Coronary artery (tissue), 2 donors: ENCODE measurements at places on chromosomes 1 and 21.
A peak's percentile ranks its signal among the peaks of the same experiment; 100 is the strongest.

DNA sequence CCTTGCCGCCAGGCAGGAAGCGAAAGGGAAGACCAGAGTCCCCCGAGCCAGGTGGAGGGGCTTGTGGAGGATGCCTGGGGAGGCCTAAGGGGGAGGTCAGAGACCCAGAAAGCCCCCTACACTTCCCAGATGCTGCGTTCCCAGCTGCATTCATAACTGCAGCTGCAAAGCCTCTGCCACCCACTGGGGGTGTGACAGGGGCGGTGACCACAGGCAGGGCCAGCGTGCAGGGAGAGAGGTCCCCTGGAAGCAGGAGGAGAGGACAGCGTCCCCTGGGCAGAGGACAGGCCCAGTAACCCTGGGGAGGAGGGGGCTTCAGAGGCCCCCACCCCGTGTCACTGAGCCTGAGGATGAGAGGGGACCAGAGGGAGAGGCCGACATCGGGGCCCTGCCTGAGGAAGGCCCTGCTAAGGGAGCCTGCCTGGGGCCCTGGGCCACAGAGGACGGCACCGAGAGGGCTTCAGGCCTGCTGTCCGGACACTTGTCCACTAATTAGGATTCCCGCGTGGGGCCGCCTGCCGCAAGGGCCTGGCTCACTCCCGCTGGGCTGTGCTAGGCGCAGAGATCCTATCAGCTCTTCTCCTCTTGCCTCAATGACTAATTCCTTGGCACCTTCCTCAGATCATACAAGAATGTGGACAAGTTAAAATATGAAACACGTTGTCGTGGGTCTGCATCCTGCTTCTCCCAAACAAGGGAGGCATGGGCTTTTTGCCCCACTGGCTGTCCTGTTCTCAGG, 49.1 kb upstream of the CCDC27 start:
- no peak for DNase-seq

GRCh38 chr1:215794156-215794555, 227.1 kb downstream of the KCTD3 start:
- DNase-seq = no peak

- DNase-seq = no peak
Observed at GRCh38 chr1:55870106-55870505, 654.9 kb upstream of the USP24 start.

DNA sequence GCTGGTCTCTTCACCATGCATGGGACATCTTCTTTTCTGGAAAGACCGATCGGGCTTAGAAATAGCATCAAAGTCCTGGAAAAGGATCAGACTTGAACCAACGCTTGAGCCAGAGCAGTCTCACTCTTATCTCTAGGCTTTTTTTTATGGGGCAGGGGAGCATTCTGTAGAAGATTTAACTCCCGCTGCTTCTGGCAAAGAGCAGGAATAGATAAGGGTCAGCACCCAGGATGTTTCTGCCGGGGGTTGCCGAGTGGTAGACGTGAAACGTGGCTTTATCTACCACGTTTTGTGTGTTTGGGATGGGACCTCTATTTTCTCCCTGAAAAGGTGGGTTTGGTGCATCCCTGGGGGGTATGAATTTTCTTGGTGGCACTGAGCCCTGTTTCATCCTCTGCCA, 18.8 kb downstream of the SPSB1 start:
- no peak for DNase-seq

DNA sequence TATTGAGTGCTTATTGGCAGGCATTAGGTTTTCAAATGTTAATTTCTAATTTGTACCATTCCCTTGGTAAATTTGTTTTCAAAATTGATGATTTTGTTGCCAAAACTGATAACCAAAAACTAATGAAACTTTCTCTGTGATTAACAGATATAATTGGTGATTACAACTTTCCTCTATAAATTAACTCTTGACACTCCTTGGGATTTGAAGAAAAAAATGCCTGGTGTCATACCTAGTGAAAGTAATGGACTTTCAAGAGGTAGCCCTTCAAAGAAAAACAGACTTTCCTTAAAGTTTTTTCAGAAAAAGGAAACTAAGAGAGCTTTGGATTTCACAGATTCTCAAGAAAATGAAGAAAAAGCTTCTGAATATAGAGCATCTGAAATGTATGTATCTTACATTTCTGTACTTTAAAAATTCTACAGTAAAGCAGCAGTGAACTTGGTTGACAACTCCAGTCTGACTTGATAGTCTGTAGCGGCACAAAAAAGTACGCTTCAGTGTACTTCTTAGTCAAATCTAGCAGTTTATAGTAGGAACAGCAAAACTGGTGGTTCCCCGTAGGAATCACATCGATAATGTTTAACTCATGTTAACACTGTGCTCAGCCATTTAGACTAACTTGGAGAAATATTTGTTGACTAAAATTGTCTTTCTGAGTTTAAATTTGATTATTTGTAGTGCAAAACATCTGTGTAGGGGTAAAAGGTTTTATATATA, 3.0 kb downstream of the USP1 start:
- no peak for DNase-seq

GRCh38 chr1:40593449-40594186, 62.2 kb downstream of the ZNF684 start:
- DNase-seq = no peak

GRCh38 chr1:93753791-93754763, 72.4 kb upstream of the BCAR3 start:
- no peak for DNase-seq

GRCh38 chr1:194466706-194467105, 1280.3 kb upstream of the B3GALT2 start:
- DNase-seq = no peak

DNA sequence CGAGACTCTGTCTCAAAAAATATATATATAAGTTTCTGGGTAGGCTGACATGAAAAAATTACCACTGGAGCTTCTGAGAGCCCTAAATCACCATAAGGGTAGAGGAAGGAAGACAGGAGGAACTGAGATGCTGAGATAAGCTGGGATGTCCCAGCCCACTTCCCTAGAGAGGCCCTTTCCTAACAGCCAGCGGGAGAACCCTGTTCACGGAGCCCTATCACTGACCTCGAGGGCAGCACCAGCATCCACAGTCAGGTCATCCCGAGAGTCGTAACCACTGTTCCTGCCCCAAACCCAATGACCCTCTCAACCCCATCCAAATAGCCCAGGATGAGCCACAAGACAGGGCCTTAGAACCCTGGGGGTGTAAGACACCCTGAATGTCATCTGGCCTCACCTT, 77.5 kb downstream of the CD34 start:
- DNase-seq = peak; percentile 69

DNA sequence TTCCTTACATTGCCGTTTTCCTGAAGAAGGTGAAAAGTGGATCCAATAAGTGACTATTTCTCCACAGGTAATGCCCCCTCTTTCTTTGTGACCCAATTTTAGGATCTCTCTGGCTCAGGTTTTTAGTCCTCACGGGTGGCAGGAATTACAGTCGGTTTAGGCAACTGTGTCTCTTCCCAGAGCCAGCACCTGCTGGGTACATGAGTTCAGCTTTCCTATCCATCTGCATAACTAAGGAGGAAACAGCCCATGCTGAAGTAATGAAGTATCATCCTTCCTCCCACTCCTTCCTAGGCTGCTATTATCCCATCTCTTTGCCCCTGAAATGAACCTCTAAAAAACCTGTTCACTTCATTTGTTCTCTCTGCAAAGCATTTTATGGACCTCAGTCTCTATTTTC, 544.6 kb downstream of the NEGR1 start:
- DNase-seq = no peak

DNA sequence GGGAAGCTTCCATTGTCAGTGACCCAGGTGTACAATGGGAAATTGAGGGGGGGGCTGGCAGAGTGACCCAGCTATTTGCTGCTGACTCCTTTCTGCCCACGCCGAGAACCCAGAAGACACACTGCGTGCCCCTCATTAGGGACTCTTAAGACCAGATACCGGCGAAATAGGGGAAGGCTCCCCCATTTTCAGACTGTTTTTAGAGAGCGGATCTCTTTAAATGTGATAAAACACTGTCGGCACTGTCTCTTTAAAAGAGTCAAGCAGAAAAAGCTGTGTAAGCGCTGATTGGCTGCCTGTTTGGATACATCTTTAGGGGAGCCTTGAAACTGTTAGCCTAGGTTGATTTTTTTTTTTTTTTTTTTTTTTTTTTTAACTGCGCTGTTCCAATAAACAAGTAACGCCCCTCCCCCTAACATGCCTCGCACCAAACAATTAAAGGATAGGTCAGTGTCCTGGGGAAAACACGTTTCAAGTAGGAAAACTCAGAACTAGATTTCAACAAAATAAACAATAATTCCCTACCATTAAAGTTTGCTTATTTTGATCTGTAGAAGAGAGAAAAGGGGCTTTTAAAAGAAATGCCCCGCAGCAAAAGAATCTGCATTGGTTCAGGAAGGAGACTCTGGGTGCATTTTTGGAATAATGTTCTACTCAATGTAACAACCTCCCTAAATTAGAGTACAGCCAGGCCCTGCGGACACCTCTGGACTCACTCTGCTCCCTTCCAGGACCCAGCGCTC, 1.4 kb upstream of the SSBP3 start:
- peak; percentile 81 for DNase-seq

GRCh38 chr1:167714098-167714438, 7.7 kb upstream of the MPZL1 start:
- no peak for DNase-seq

DNA sequence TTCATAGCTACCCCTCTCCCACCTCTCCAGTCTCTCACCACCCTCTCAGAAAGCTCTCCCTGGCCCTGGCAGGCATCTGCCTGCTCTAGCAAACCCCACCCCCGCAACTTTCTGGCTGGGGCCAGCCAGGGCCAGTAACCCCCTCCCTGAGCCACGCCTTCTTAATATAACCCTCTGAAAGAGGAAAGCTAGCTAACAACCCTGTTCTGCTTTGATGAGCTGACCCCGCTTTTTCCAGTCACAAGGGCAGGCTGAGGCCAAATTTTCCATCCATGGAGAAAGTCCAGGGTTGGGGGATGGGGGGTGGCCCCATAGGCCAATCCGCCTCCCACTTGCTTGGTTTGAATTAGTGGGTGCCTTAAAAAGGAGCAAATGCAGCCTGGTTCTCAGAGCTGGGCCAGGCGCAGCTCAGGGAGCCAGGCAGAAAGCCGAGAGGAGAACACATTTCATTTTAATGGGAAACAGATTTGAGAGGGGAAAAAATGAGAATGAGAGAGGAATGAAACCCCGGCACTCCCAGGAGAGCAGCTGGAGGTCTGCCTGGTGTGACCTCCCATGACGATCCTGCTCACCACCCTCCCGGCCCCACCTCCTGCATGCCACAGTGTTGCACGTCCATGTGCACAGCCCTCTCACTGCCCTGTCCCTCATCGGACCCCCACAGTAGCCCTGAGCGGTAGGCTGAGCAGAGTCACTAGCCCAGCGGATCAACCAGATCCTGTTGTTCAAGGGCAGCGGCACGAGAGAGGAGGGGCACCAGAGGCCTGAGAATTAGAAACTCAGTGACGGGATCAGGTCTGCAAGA, 62.3 kb downstream of the OPTC start:
- DNase-seq = peak; percentile 87

DNA sequence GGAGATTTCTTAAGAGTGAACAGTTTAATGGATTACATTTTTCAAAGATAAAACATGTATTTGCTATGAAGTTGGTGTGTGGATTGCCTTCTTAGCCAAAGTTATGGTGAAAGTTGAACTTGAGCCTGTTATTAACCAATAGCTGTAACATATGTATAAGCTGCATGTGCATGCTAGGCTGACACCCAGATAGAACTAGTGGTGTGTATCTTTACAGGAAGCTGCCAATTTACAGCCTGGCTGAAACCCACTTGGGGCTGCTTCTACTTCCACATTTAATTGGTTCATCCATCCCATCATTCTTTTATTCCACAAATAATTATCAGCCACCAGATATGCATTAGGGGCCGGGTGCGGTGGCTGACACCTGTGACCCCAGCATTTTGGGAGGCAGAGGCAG, 3.3 kb downstream of the PLA2G5 start:
- DNase-seq = no peak

DNA sequence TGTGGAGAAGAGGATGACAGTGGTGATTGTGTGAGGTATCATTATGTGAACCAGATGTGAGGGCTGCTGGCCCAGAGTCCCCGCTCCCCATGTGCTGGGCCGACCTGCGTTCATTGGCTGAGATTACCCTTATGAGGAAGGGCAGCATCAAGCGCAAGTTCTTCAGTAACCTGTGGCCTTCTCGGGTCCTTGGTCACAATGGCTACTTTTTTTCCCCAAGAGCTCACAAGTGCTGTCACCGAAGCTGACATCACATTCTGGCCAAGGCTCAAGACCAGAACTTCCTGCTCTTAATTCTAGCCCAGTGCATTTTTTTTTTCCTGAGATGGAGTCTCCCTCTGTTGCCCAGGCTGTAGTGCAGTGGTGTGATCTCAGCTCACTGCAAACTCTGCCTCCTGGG, 262.9 kb downstream of the RHOU start:
- DNase-seq = no peak

DNA sequence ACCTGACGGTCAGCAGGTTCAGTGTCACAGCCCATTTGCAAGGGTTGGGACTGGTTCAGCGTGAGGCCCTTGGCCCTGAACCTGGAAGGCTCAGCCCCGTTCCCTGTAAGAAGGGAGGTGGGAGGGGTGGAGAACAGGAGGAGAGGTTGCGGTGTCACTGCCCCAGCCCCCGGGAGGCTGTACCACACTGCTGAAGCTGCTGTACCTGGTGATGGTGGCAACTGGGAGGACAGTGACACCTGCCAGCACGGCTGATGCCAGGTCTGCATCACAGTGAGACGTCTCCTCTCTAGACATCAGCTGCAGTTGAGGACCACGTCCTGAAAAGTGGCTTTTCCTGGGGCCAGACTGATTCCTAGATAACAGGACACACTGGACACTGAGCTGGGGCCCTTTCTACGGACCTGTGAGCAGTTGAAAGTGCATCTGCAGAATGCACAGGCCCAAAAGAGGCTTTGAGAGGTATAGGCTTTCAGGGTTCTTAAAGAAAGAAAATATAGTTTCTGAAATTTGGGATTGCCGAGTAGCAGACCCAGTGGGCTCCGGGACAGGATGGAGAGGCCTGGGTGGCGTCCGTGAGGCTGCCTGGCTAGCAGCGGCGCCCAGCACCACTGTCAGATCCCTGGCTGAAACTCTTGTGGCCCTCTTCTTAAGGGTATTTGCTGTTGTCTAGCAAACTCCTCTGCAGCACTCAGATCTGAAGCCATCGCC, 47.7 kb downstream of the COQ8A start:
- no peak for DNase-seq

DNA sequence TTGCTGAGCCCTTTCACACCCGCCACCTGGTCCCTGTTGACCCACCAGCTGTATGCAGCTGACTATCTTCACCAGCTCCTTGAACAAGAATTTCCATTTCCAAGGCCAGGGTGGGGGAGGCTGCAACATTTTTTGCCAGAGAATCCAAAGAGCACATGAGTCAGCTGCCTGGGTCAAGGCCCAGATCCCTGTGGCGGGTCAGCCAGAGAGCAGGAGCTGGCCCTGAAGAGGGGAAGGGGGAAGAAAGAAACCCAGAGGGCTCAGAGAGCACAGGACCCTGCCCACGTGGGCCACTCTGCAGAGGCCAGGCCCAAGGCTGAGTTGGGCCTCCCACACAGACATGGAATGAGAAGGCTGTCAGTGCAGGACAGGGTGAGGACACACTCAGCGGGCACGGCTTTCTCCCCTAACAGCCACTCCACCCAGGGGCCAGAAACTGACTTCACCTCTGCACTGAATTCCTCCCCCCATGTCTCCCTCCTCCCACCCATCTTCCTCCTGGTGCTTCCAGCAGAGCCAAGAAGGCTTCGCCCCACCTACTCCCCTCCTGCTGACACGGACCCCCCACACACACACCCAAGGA, 28.9 kb downstream of the S100A6 start:
- peak; percentile 95 for DNase-seq
